ENCODE measurements at places on chromosomes 3 and 15.

- no peak for DNase-seq
These were observed 3.7 kb downstream of the MRAS start for GRCh38 chr3:138351916-138352550.

GRCh38 chr3:4474683-4475490 lies 7.8 kb upstream of the SUMF1 start:
- no peak for DNase-seq

- no peak for DNase-seq
These were observed 37.5 kb downstream of the TPM1 start for GRCh38 chr15:63079947-63080626.

- DNase-seq, result no peak
These were observed 183.6 kb downstream of the ABHD5 start for GRCh38 chr3:43874290-43874689.

DNA sequence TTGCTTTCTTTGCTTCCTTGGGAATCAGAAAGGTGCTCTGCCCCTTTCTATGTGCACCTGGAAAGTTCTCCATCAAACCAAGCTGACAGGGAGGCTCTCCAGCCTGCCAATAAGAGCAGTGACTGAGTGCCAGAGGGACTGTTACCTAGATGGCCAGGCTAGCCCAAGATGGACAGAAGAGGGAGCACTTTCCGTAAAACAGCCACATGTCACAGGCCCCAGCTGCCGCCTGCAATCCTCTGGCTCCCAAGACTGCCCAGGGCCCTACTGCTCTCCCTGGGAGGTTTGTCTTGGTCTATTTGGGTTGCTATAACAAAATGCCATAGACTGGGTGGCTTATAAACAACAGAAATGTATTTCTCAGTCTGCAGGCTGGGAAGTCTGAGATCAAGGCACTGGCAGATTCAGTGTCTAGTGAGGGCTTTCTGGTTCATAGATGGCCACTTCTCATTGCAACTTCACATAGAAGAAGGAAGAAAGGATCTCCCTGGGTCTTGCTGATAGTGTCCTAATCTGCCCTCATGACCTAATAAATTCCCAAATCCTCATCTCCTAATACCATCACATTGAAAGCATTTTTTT lies 72.3 kb downstream of the TAMM41 start:
- DNase-seq, result no peak

- DNase-seq, result no peak
These were observed 19.0 kb downstream of the PCYT1A start for GRCh38 chr3:196268284-196269163.

- DNase-seq, result no peak
These were observed 450.4 kb downstream of the FOXP1 start for GRCh38 chr3:71132995-71133730.

- DNase-seq, result no peak
These were observed 1082.2 kb downstream of the NAALADL2 start for GRCh38 chr3:175941352-175941751.

- no peak for DNase-seq
These were observed 4.3 kb downstream of the RIOX2 start for GRCh38 chr3:97967966-97968365.

DNA sequence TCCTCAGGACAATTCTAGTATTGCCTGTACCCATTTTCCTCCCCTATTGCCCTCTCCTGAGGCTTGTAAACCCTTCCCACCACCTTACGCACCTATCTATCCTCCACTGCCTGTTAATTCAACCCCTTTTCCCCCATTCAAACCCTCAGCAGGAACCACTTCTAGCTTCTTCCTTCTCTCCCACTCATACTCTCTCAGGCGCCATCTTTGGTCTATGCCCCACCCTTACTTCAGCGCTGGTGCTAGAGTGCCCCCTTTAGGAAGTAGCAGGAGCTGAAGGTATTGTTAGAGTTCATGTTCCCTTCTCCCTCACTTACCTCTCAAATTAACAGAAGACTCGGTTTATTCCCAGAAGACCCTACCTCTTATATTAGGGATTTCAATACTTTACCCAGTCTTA lies 121.8 kb upstream of the NLGN1 start:
- DNase-seq, result no peak

GRCh38 chr3:71120012-71120411 lies 463.5 kb downstream of the FOXP1 start:
- DNase-seq, result no peak

DNA sequence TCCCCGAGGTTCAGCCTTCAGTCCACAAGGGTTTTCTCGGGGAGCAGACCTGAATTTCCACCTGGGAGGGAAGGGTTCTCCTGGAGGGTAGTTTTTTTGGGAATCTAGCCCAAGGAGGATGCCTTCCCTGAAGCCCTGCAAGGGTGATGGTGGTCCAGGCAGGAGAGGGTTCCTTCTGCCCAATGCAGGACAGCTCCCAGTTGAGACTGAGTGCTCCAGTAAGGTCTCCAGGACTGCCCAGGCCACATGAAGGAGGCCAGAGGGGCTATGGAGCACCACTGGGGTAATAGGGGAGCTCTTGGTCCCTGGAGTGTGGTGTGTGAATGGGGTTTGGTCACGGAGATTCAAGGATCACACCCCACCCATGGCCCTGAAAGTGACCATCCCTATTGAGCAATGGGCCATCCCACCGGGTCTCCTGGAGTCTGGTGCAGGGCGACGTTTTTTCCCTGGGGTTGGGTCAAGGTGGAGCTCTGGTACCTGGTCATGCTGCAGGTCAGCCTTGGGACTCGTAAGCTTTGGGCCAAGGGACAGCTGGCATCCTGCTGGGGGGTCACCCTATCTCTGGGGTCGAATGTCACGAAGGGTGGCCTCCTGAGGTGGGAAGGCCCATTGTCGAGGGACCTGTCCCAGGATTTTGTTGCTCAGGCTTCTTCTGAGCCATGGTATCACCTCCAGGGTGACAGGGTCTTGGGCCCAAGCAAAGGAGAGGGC lies 196.5 kb downstream of the UBE3A start:
- no peak for DNase-seq

DNA sequence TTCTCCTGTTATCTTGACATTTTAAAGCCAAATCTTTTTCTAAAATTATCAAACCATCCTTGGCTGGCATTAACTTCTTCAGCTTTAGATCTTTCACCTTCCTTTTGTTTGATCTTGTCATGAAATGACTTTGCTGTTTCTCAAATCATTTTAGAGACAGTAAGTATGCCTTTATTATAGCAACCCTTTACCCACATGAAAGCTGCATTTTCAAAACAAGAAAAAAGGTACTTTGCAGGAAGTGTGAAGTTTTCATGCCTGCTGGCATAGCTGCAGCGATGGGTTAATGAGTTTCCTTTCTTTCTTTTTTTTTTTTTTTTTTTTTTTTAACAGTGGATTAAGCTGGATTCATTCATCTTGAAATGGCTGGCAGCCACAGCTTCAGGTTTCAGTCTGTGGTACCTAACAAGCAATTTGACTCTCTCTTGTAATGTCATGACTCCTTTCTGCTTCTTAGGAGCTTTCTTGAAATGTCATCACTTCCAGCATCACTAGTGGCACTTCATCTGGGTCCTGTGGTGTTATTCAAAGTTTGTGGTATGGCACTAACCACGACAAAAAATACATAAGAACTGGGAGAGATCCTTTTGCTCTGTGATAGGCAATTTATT lies 18.8 kb downstream of the SLC25A26 start:
- DNase-seq, result no peak

GRCh38 chr3:149382101-149382467 lies 4.6 kb upstream of the TM4SF1 start:
- no peak for DNase-seq

- no peak for DNase-seq
These were observed 82.4 kb upstream of the ST3GAL6 start for GRCh38 chr3:98680723-98681122.

GRCh38 chr3:41330465-41330864 lies 131.2 kb downstream of the CTNNB1 start:
- DNase-seq, result no peak

GRCh38 chr3:110589341-110589740 lies 482.3 kb upstream of the NECTIN3 start:
- no peak for DNase-seq

GRCh38 chr15:70195587-70196305 lies 98.0 kb upstream of the TLE3 start:
- peak; percentile 60 for DNase-seq

GRCh38 chr15:90903733-90904536 lies 833 bp downstream of the MAN2A2 start:
- DNase-seq, result no peak

- no peak for DNase-seq
These were observed 26.3 kb upstream of the SV2B start for GRCh38 chr15:91073768-91074167.

- DNase-seq, result no peak
These were observed 337.8 kb upstream of the CBLB start for GRCh38 chr3:106206613-106207012.

GRCh38 chr3:178352326-178353005 lies 183.8 kb upstream of the KCNMB2 start:
- peak; percentile 79 for DNase-seq

DNA sequence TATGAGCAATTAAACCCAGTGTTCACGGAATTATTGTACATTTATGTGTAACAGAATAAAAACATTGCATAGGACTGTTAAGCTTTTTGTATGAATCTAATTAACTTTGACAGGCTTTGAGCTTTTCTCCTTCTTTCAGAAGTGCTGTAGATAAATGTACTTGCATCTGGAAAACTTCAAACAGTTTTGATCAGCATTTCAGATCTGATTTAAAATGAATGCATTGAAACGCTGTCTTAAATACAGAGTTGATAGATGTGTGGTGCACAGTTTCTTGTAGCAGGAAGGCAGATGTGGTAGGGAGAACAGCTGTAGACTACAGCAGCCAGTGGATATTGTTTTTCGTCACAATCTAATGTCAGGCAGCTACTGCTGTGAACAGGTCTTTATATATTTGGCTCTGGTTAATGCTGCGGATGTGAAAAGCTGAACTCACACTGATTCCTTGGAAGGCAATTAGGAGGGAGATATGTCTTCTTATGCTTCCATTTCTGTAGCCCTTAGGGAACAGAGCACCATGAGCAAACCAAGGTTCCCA lies 193.8 kb upstream of the GOLIM4 start:
- no peak for DNase-seq

DNA sequence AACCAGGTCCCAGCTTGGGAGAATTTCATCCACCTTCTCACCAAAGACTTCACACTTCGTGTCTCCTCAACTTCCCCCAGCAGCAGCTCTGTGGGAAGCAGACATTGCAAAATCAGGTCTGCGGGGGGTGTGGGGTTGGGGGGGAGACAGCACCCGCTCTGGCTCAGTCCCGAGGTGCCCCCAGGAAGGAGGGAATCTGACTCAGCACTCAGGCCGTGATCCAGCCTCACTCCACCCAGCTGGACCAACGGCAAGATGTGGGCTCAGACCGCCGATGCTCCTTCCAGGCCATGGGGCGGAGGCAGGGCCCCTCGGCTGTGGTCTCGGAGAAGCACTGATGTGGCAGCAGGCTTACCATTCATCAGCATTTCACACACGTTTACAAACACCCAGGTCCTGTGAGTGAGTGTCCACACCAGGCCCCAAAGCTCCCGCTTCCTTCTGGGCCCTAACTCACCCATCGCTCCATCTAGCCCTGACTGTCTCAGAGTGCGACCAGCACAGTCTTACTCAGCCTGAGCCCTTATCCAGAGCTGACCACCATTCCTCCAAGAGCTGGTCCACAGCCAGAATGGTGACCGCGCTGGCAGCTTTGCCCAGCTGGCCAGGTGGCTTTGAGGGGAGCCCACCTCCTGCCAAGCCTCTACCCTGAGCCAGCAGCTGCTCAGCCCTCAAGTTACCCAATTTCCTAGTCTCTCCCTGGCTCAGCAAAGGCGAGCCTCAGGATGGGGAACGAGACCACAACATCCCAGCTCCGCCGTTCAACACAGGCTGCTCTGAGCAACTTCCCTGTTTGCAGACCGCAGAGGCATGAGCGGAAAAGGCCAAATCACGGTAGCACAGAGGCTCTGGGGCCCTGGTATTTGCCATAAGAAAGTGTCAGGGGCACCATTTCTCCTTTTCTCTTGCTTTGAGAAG lies 3.3 kb downstream of the STAB1 start:
- DNase-seq, result no peak

GRCh38 chr3:147267434-147267833 lies 138.9 kb downstream of the ZIC4 start:
- peak; percentile 9 for DNase-seq

- no peak for DNase-seq
These were observed 916.8 kb downstream of the MCTP2 start for GRCh38 chr15:95148183-95148582.

DNA sequence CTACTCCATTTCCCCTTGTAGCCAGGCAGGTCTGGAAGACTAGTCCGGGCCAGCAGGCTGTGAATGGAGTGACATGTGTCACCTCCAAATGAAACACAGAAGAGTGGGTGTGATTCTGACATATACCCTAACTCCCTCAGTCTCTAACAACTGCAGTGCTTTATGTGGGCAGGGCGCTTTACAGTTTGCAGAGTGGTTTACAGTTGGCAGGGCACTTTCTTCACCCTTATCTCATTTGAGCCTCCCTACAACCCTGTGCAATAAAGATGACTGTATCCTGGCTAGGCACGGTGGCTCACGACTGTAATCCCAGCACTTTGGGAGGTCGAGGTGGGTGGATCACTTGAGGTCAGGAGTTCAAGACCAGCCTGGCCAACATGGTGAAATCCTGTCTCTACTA lies 176.3 kb downstream of the RAB11A start:
- DNase-seq, result no peak

GRCh38 chr15:69089258-69089657 lies 71.2 kb upstream of the GLCE start:
- DNase-seq, result no peak

DNA sequence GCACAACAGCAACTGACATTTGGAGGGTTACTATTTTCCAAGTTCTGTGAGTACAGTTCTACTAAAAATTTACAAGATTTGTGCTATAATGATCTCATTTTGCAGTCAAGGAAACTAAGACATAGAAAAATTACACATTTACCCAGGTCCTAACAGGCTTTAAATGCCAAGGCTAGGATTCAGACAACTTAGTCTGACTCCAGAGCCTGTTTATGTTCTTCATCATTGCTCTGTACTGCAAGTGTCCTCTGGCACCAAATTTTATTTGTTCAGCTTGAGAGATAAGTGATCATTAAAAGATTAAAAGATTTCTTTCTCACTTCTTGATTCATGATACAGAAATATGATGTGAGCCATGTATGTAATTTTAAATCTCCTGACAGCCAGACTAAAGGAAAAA lies 290.8 kb downstream of the UBE2E2 start:
- DNase-seq, result no peak

- DNase-seq, result no peak
These were observed 143.4 kb downstream of the GREM1 start for GRCh38 chr15:32861174-32861573.

- no peak for DNase-seq
These were observed 267.5 kb downstream of the PDCD6IP start for GRCh38 chr3:34065901-34066300.

GRCh38 chr3:197736010-197736490 lies 654 bp downstream of the RUBCN start:
- DNase-seq, result no peak

Measured in AG04449 (cell line).